ENCODE measurements at places on chromosomes 2 and 18. TPM values are rescaled to one million over a fixed set of nuclear protein-coding genes. Genes with fewer than 3 reads are reported as not detected.

DNA sequence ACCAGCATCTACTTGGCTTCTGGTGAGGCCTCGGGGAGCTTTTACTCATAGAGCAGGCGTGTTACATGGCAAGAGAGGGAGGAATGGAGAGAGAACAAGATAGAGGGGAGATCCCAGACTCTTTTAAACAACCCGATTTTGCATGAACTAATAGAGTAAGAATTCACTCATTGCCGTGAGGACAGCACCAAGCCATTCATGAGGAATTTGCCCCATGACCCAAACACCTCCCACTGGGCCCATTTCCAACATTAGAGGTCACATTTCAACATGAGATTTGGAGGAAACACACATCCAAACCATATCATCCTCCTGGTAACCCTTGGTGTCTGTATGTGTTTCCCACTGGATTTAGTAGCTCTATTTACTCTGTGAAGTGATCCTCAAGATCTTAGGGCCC lies 249.9 kb upstream of the SP5 start:
- no peak for DNase-seq

GRCh38 chr2:202495230-202495604 lies 119.1 kb downstream of the BMPR2 start:
- DNase-seq, result no peak

DNA sequence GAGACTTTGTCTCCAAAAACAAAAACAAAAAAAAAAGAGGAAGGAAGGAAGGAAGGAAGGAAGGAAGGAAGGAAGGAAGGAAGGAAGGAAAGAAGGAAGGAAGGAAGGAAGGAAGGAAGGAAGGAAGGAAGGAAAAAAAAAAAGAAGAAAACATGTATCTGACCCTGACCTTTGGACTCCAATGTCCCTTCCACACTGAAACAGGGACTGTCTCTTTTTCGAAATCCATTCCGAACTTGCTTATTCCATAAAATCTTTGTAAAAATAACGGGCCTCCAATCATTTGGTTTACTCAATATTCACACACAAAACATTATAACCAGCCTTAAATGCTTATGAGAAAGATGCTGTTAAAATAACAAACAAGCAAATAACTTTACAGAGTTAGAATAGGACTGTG lies 225.7 kb downstream of the TCF4 start:
- no peak for DNase-seq

- no peak for DNase-seq
These were observed 531.5 kb downstream of the TNS1 start for GRCh38 chr2:217471319-217471718.

DNA sequence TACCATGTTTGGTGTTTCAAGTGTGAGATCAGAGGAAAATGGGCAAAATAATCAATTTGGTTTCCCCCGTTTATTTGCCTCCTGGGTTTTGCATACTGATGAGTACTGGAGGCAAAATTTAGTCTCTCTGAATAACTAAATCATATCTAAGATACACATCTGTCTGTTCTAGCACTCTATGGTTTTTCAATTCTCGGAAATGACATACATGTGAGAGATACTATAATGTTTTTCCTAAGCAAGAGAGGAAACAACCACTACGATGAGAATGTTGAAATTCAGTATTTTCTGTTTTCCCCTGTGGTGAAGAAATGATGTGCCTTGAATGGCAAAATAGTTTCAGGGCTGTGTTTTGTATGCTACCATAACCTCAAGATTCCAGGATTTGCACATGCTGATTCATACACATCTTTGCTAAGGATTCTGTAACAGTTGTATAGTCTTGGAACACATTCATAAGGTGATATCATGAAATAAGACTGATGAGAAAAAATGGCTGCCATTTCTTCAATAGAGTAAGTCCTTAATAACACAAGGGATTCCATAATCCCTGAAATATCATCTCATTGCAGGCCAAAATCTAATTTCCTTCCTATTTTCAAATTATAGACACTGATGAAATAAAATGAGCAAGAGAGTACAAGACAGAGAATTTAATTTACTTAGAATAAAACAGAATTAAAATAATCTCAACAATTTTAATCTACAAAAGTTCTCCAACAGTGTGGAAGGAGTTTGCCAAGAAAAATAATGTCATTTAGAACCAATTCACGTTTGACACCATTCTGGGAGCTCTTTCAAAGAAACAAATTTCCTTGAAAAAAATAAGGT lies 316.6 kb downstream of the FIGN start:
- no peak for DNase-seq

GRCh38 chr2:148253685-148254084 lies 232.8 kb downstream of the MBD5 start:
- no peak for DNase-seq

DNA sequence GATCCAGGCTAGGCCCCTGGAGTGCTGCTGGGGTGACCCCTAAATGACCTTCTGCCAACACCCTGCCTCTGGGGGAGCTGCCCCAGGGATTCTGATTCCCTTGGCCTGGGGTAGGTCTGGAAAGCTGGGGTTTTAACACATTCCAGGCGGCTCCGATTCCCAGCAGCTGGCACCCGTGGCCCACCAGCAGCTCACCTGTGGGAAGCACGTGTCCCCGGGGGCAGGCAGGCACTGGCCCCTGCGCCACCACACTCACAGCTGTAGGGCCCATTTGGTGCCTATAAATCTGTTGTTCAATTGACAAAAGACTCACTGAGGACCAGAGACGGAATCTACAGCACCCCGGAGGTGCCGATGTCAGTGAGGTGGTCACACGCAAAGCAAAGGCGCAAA lies 4.1 kb upstream of the KLHL30 start:
- no peak for DNase-seq

DNA sequence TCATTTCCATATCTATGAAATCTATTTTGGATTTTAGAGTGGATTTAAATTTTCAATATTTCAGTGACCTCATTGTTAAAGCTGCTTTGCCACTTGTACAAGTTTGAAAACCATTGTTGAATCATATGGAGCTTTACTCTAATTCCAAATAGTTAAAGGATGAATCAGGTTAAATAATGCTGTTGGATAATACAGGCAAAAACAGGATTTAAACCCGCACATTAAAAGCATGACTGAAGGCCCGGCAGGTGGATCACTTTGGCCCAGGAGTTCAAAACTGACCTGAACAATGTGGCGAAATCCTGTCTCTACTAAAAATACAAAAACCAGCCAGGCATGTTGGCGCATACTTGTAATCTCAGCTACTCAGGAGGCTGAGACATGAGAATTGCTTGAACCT lies 68.3 kb downstream of the RIF1 start:
- DNase-seq, result no peak

The COL3A1 gene
- total RNA-seq, result not detected

The ARHGEF4 gene
- 0.80 TPM for total RNA-seq

The EVX2 gene
- not detected for total RNA-seq

The SKA1 gene
- total RNA-seq, result 34.6 TPM
